Posterior vena cava (tissue), 2 donors: ENCODE measurements at places on chromosomes 13 and 19. TPM values are rescaled to one million over a fixed set of nuclear protein-coding genes. Genes with fewer than 3 reads are reported as not detected.
A peak's percentile ranks its signal among the peaks of the same experiment; 100 is the strongest.

DNA sequence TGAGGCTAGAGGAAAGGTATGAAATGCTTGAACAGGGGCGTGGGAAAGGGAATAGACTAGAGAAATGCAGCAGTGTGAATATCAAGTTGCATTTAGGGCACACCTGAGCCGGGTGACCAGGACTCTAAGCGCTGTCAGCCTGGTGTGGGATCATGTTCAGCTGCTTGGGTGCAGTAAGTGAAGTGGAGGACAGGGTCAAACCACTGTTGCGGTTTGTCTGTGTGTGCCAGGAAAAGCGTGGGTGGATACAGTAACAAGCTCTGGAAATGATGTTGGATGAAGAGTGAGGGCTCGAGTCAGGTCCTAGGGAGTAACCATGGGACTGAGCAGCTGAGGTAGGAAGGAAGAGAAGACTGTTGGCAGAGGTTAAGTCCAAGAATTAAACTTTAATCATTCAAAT is 15.8 kb downstream of the DGKH start:
- DNase-seq, result no peak

DNA sequence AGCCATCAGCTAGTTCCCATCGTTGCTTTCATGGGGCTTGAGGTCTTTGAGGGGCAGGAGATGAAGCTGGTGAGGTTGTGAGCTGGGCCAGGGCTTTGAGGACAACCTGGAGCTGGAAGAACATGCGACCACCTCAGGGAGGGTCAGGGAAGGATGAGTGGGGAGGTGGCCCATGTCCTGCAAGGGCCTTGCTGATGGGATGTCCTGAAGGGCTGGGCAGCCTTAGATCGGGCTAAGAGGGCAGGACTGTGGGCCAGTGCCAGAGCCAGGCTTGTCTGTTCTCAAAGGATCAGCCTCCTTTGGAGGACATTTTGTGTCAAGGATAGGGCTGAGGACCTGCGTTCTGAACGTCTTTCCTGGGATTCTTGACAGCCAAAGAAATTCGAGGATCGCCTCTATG is 10.5 kb downstream of the CYTH2 start:
- DNase-seq, result no peak

TMEM238 gene
- total RNA-seq, result 0.90 TPM

GNA15 gene
- 7.0 TPM for total RNA-seq

- peak; percentile 91 for DNase-seq
Measured at GRCh38 chr19:6730153-6730804, 7.1 kb downstream of the GPR108 start.

IGFL1 gene
- not detected for total RNA-seq

LILRB3 gene
- total RNA-seq, result 25.5 TPM

DNA sequence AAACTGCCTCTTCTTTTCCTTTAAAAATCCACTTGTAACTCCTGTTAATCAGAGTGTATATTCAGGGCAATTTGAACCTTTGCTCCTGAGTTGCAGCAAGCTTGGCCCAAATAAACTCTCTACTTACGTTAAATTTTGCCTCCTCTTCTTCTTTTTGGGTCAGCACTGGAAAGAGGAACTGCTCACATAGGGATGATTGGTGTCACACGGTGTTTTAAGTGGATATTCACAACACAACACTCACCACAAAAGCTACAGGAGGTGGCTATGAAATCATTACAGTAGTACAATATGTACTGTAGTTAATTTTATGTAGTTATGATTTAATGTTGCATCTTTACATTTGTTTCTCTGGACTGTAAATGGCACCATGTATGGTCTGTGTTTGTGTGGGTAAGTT is 96.8 kb upstream of the DOCK9 start:
- DNase-seq, result no peak

GRCh38 chr13:48829536-48829935 is 146.2 kb upstream of the FNDC3A start:
- no peak for DNase-seq

PROZ gene
- total RNA-seq, result not detected

DNA sequence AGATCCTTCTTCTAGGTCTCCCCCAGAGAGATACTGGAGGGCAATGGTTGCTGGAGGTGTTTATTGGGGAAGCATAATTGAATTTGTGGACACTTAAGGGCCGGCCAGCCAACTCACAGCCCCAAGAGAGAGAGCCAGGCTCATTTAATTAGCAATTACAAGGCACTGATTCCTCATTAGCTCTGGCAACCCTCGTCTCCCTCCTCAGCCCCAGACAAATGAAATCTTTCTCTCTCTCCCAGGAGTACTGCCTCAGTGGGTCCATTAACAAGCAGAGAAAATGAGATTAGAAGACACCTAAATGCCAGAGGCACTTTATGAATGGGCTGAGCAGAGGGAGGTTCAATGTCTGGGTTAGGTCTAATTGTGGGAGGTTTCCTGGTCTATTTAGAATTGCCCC is 19.0 kb upstream of the FEM1A start:
- DNase-seq, result no peak

- DNase-seq, result no peak
Measured at GRCh38 chr13:33994826-33995502, 177.0 kb downstream of the RFC3 start.

GRCh38 chr19:32397671-32398101 is 7.9 kb upstream of the DPY19L3 start:
- no peak for DNase-seq

GRCh38 chr13:51956717-51957116 is 54.5 kb downstream of the ATP7B start:
- DNase-seq, result no peak

GRCh38 chr13:27125357-27126282 is 46.0 kb downstream of the USP12 start:
- DNase-seq, result no peak

- no peak for DNase-seq
Measured at GRCh38 chr19:1231729-1232637, 5.8 kb downstream of the CBARP start.

GRCh38 chr13:95477187-95477586 is 75.3 kb upstream of the CLDN10 start:
- no peak for DNase-seq

GRCh38 chr19:45137179-45137761 is 23.5 kb downstream of the NKPD1 start:
- no peak for DNase-seq

DNA sequence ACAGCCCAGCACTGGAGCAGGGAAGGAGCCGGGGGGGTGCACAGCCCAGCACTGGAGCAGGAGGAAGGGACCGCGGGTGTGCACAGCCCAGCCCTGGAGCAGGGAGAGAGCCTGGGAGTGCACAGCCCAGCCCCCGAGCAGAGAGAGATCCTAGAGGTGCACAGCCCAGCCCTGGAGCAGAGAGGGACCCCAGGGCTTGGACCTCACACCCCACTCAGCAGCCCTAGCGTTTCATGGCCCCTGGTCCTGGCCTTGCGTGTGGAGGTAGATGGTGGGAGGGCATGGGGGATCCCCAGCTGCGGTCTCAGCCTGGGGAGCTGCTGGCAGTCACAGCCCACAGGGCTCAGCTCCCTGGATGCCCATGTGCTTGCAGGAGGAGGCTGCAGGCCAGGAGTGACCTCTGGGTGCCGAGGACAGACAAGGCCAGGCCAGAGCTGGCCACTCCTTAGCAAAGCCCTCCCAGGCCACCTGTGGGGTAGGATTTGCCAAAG is 25.1 kb downstream of the GAS6 start:
- DNase-seq, result no peak

DNA sequence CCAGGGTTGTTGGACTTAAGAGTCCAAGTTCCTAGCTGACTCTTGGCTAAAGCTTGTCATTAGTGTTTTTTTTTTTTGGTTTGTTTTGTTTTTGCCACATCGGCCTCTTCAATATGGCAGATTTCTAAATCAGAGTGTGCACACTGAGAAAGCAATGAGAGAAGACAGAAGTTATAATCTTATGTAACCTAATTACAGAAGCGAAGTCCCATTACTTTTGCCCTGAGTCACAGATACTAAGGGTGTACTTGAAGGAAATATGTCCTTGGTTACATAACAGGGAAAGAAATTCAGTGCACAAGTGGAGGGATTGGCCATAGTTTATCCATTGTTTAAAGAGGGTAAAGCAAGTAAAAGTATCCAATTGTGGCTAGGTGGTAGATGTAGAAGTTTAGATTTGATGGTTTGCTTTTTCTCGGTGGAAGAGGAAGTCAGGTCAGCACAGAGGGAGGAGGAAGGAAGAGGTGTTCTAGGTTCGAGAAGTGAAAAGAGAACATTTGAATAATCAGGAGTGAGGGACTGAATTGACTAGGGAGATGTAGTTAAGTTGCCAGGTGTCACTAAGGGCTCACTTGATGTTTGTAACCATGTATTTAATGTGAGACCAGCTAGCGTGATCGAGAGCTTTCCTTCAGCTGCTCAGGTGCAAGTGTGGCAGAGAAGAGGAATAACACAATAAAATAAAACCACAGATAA is 12.2 kb downstream of the GTF2F2 start:
- DNase-seq, result no peak

- no peak for DNase-seq
Measured at GRCh38 chr19:35754370-35755130, 2.3 kb downstream of the HSPB6 start.
